ENCODE measurements at places on chromosomes 7 and 10.

DNA sequence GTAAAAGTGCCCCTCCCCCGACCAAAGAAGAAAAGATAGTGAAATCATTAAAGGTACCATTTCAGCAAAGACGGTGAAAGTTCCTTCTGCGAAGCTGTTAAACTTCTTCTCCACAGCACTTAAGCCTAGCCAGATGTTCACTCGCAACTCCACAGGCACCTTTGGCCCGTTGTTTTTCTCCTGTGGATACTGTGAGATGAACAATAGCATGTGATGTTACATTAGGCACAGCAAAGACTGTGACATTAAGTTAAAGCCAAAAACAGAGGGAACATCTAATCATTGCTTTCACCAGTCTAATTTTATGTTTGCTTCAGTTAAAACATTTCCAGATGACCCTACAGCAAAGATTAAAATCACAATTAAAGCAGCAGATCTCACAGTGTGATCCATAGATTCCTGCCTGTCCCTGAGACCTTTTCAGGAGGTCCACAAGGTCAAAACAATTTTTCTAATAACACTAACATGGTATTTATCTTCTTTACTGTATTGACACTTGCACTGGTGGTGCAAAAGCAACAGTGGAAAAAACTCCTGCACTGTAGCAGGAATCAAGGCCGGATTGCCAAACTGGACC, 112.5 kb downstream of the MYOF start:
- no peak for DNase-seq

- no peak for DNase-seq
Measured at GRCh38 chr7:41027428-41028115, 675.3 kb downstream of the INHBA start.

- DNase-seq, result no peak
Measured at GRCh38 chr10:105585753-105586152, 944.7 kb downstream of the SORCS3 start.

- peak; percentile 82 for DNase-seq
Measured at GRCh38 chr10:132571650-132572544, 34.3 kb downstream of the INPP5A start.

DNA sequence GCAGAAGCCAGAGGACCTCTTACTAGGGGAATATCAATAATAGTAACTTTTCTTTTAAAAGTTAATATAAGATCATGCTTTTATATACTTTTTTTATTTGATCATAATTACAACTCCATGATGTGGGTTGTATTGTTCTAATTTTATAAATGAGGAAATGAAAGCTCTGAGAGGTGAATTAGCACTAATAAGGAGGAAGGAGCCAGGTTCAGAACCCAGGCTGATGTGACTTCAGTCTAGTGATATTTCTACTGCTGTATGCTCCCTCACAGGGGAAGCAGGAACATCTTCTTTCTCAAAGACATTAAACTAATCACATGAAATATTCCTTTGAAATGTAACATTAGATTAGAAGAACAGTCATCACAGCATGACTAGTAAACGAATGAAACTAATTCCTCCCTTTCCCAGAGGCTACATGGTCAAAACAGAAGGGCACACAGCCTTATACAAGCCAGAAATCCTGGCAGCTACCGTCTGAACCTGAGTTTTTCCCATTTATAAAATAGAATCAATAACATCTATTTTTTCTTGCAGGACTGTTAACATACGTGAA, 81.4 kb upstream of the GJD4 start:
- DNase-seq, result no peak

- no peak for DNase-seq
Measured at GRCh38 chr10:90344226-90344625, 513.6 kb downstream of the HTR7 start.

- DNase-seq, result no peak
Measured at GRCh38 chr10:112816891-112817290, 133.2 kb upstream of the TCF7L2 start.

DNA sequence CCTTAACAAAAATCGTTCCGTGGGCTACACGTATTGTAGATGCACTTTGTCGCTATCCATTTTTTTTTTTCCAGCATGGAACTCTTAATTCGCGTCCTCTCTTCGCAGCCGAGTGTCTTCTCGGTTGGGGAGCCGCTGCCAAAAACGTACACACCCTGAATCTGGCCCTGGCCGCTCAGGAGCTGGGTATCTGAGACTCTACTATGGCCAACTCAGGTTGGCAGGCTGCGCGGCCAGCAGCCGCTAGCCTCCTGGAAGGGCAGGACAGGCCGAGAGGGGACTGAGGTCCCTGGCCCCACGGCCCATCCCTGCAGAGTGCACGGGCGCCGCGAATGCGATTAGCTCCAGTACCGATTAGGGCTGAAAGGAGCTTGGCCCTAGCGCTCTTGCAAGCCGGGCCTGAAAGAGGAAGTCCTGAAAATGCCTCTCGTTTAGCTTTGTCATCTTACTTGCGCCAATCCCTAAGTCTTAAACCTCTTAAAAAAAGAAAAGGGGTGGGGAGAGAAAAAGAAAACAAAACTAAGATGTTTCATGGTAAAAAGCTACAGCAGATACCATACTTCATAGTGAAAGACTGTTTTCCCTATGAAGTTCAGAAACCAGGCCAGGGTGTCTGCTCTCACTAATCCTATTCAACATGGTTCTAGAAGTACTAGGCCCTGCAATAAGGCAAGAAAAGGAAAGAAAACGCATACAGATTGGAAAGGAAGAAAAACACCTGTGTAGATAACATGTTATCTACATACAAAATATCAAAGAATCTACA, 113.2 kb upstream of the RHEB start:
- DNase-seq, result peak; percentile 59

DNA sequence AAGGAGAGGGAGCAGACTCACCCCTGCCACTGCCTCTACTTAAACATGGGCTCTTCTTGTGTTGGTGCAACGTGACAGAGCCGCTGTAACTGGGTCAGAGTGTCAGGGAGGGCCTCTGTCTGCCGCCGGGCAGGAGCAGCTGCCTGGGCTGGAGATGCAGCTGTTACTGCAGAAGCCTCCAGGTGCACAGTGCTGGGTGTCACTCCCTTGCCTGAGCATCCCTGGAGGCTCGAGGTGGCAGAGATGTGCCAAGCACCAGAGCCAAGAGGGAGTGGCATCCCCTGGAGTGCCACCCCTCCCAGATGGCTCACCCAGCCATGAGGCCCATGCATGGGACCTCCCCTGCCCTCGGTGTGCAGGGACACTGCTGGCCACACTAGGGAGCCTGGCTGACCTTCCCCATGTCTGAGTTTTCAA, 145.7 kb downstream of the PRPF18 start:
- DNase-seq, result no peak

DNA sequence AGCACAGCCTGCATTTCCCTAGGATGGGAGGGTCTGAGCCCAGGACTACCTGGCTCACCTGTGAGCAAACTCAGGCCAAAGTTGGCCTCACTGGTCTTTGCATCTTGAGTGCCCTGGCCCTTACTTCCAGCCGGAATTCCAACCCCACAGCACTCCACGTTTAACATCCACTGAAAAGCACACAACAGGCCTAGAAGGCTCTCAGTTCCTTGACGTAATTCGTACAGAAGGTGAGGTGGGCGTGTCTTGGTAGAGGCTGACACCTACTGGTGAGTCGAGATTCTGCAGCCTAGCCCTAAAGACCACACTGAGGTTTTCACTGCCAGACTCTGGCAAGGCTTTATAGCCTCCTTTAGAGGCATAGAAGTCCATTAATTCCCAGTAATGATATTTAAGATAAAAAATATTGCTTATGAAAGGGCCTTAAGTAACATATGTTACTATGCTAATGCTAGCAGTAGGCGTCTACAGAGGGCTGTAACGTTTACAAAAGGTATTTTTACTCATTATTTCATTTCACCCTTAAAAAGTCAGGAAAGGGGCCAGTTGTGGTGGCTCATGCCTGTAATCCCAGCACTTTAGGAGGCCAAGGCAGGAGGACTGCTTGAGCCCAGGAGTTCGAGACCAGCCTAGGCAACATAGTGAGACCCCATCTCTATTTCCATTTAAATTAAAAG, 95.8 kb downstream of the HIP1 start:
- peak; percentile 47 for DNase-seq

GRCh38 chr10:112677689-112678088, 230.7 kb downstream of the VTI1A start:
- no peak for DNase-seq

DNA sequence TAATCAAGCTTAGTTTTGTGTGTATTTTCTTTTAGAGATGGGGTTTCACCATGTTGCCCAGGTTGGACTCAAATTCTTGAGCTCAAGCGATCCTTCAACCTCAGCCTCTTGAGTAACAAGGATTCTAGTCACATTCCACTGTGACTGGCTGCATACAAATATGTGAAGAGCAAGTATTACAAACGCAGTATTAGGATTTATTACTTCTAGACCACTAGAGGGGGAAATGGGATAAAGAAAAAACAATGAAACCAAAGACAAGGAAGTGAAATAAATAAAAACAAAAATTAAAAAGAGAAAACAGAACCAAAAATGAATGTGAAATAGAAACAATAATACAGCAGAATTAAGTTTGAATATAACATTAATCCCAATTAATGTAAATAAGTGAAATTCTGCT, 308.7 kb downstream of the ANKRD30A start:
- DNase-seq, result no peak

Data from mucosa of descending colon (tissue), 3 donors.